Brain (organoid and tissue), 16 donors: ENCODE measurements at places on chromosomes 3 and 15.

- DNase-seq, result no peak
These were observed 20.2 kb downstream of the MAGEF1 start for GRCh38 chr3:184691397-184692231.

GRCh38 chr15:38524156-38524555, 40.5 kb downstream of the RASGRP1 start:
- DNase-seq, result no peak

DNA sequence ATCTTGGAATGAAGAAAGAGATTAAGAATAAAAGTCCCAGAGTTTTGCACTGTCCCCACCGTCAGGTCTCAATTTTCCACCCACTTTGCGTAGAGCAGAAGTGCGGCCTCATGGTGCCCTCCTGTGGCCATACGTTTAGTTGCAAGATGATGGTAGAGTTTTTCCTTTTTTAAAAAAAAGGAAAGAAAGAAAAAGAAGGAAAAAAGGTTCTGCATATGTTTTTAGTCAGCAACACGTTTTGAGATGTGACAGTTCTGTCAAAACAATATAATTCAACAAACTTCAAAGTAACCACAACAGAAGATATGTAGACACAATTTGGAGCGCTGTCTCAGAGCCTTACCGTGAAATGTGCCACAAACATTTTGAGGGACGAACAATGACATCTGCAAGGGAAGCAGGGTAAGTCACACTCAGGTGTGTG, 24.6 kb downstream of the EBLN2 start:
- DNase-seq, result peak; percentile 74

- no peak for DNase-seq
These were observed 56.8 kb downstream of the ATP2B2 start for GRCh38 chr3:10448544-10448943.

DNA sequence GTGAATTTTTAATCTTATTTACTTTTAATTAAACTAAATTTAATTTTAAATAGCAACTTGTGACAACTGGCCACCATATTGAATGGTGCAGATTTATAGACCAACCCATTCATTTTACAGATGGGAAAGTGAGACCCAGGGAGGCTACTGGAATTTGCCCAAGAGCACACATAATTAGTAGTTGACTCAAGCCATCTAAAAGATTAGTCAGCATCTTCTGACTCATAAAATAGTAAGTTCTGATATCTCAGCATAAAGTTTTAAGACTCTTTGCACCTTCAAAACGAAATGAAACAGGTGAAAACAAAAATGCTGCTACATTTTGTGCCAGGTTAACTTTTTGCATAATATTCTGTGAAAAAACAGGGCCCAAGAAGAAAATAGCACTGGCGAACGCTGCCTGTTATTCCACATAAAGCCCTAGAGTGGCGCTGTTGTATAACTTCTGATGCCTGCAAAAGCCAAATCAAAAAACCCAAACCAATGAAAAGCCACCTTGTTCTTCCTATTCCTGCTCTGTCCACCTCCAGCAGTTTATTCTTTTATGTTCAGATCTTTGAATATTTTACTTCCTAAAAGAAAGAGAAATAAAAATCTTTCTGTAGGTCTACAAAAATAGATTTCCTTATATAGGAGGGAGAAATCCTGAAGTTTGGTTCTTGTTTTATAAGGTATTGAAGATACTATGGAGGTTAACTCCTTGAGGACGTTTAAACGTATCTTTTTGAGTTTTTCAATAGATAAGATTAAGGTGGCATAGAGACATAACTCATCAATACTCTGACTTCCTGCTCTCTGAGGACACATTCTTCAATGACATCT, 62.8 kb downstream of the OTOL1 start:
- peak; percentile 84 for DNase-seq

DNA sequence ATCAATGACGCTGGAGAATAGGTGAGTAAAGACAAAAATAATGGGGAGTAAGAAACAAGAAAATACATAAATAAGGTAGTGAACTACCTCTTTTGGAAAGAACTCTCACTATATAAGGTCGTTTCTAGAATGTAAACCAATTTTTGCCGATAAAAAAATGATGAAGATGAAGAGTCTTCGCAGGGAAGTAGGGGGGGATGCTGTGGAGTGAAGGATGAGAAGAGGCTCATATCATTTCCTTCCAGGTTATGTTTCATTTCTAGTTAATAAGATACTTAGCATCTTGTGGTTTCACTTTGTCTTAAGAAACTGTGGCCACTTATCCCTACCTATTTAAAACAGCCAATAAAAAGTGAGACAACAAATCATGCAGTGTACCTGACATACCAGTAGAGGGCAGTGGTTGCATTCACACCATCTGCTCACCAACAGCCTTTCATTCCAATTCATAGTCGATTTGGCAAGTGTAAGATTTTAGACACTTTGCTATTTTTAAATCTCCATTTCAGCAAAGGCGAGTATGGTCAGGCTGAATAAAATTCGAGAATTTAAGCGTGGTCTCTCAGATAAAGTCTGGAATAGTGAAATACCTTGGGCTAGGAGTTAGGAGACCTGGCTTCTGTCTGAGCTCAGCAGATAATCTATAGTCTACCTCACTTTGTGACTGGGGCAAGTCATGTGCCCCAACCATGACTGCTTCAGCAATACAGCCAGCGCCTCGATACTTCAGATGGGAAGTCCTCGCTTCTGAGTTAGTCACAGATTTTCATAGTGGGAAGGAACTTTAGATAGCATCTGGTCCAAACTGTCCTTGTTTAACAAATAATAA, 28.9 kb upstream of the ICE2 start:
- peak; percentile 84 for DNase-seq

DNA sequence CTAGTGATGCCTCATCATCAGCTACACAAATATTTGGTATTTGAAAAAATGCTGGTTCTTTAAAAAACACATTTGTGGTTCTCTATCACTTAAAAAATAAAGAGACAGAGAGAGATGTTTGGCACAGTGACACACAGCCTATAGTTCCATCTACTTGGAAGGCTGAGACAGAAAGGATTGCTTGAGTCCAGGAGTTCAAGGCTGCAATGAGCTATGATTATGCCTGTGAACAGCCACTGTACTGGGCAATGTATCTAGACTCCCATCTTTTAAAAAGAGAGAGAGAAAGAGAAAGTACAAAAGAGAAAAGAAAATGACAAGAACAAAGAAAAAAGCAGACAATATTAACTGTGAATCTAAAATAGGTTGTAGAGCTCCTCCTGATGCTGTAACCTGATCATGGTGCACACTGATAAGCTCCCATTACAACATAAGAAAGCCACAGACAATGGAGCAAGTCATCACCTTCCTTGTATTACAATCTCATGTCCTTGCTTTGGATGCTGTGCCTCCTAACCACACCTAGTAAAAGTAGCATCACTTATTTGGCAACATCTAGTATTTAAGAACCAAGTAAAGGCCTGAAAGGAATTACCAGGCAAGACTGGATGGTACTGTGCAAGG, 31.7 kb upstream of the MAP4 start:
- DNase-seq, result no peak

GRCh38 chr3:149042789-149043386, 43.4 kb downstream of the HLTF start:
- DNase-seq, result no peak

DNA sequence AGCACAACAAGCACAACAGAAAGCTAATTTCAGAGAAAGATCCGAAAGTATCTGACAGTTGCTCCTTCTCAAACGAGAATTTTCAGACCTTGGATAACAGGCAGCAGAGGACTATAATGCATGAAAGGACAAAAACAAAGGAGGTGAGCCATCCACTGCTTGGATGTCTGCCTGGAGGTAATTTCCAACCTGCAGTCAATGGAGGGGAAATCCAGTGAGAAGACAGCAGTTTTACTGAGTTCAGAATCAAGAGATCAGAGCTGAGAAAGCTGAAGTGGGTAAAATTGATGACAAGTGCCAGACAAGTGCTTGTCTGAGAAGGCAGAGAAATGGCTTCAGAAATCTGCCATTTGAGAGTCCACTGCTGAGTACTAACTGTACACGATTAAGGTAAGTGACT, 22.1 kb downstream of the UBE3A start:
- DNase-seq, result no peak

GRCh38 chr15:33639051-33639450, 328.3 kb downstream of the RYR3 start:
- DNase-seq, result no peak

DNA sequence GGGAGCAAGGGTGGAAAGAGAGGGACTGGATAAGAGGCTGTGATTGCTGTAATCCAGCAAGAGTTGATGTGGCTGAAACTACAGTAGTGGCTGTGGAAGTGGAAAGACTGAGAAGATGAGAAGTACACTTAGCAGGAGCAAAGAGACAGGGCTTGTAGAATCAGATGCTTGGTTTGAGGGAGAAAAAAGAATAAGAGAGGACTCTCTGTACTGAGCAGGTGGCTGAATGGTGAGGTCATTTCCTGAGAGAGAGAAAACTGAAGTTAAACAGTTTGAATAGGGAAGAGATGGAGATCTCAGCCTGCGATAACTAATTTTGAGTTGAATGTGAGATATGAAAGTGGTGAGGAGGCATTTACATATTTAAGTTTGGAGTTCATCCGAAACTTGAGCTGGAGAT, 95.8 kb upstream of the SLC25A36 start:
- no peak for DNase-seq

GRCh38 chr3:61152071-61152470, 99.2 kb downstream of the FHIT start:
- DNase-seq, result no peak

DNA sequence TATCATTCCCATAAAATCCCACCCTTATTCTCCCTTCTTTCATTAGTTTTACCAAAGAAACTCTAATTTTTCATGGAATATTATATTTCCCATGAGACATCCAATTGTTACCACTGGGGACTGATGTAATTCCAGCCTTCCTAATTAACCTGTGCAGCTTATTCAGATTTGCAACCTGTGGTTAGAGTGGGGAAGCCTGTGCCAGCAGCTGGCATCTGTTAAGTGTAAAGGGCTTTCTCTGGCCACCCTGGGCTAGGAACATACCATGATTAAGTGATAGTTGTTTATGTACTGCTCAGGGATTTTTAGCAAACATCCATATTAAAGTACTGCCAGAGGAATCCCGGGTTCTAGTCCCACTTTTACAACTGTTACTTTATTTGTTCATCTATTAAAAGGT, 78.2 kb downstream of the TPRG1 start:
- DNase-seq, result no peak

DNA sequence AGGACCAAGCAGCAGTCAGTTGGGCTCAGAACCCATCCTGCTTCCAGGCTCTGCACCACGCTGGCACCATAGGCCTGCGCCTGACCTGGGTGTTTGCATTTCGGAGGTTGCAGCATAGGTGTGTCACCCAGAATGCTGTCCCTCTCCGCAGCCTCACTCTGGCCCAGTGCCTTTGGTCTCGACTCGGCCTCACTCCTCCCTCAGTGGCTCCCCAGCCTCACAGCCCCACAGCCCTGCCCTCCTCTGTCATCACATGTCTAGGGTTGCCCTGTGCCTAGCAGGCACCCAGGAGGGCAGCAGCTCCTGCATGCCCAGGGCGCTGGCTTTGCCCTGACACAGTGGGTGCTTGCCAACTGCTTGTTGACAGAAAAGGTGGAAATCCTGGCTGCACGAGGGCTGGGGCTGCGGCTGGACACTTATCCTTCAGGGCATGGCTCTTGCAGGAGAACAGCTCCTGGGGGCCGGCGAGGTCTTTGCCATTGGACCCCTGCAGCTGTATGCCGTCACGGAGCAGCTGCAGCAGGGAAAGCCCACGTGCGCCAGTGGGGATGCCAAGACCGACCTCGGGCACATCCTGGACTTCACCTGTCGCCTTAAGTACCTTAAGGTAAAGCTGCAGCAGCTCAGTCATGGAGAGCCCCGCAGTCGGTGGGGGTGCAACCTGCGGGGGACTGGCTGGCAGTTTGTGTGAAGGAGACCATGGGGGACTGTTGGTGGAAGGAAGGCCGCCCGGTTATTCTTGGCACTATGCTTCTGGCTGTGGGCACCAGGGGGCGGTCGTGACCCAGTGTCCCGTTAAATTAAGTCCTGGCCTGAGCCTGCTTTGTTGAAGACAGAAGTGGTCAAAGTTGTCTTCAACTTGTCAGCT, 16.2 kb downstream of the NISCH start:
- DNase-seq, result no peak

GRCh38 chr3:137171834-137172603, 214.2 kb downstream of the IL20RB start:
- DNase-seq, result no peak

DNA sequence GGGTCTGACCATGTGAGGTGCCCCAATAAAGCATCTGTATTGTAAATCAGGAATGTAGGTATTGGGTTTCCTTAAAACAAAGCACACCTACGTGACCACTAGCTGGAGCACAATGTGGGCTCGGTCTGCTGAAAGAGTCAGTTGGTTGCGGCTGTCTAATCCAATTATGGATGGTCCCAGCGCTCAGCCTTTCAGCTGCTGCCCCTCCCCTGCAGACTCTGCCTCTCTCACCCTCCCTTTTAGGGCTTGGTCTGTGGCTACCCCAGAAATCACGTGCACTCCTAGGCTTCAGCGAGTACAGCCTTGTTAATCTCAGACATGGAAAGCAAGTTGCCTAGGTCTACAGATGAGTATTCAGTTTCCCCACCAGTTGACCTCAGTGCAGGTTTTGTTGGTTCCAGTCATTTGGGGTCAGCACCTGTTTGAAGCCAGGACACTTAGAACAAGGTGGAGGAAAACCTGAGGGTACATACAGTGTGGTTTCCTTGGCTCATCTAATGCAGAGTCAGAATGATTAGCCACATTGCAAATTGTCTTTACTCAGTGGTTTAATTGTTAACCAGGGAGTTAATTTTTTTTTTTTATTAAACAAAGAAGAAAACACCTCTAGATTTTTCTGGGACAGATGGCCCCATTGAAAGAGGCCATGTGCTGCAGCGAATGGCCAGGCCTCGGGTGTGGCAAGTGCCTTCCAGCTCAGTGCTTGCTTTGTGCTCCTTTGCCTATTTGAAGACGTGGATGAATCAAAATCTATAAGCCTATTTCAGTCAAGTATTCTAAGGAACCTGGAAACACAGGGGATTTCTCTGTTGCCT, 137.7 kb downstream of the IGF1R start:
- DNase-seq, result peak; percentile 80

DNA sequence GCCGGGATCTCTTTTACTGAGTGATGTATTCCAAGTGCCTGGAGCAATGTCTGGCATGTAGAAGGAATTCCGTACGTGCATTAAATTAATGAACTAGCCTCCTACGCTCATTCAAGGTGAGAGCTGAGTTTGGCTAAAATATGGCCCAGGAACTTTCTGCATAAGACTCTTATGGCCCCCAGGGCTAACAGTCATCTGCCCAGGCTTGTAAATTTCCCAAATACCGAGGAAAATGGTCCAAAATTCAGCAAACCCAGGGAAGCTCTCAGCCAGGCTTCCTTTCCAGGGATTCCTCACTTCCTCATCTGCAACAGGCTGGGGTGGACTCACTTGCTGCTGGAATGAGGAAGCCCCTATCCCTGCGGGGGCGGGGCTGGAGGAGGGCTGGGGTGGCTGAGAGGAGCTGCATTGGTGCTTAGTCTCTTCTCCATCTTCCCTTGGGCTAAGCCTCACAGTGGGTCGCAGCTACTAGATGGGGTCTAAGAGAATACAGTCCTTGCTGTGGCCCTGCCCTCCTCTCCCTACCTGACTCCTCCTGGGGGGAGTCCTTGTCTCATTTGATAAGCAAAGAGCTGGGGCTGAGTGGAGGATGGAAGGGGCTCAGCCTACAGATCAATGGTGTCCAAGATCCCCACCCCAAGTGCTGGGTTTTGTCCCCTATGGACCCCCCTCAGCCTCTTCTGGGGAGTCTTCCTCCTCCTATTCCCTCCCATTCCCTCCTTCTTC, 28.5 kb upstream of the APOD start:
- DNase-seq, result no peak
